Iris pigment epithelial cell (primary cell): ENCODE measurements at places on chromosomes 12 and 14.
A peak's percentile ranks its signal among the peaks of the same experiment; 100 is the strongest.

- DNase-seq = no peak
Measured at GRCh38 chr12:2029851-2030250, 22.9 kb upstream of the CACNA1C start.

DNA sequence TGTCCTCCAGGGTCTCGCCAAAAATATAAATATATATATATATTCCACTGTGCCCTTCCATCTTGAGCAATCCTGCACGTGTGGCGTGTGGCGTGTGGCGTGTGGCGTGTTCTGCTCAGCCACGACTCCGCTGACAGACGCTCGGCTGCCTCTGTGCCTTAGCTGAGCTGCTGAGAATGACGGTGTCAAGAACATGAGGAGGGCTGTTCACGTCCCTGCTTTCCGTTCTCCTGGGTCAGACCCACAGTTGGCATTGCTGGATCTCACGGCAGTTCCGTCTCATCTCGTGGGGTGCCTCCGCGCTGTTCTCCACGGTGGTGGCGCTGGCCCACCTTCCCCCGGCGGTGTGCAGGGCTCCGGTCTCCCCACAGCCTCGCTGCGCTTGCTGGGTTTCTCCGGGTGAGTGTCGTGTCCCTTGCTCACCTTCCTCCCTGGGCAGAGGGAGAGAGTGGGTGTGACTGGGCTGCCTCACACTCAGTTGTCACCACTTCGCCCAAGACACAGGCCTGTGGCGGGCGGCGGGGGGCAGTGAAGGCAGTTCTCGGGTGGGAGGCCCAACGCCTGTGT lies 9.4 kb downstream of the GPR132 start:
- no peak for DNase-seq

DNA sequence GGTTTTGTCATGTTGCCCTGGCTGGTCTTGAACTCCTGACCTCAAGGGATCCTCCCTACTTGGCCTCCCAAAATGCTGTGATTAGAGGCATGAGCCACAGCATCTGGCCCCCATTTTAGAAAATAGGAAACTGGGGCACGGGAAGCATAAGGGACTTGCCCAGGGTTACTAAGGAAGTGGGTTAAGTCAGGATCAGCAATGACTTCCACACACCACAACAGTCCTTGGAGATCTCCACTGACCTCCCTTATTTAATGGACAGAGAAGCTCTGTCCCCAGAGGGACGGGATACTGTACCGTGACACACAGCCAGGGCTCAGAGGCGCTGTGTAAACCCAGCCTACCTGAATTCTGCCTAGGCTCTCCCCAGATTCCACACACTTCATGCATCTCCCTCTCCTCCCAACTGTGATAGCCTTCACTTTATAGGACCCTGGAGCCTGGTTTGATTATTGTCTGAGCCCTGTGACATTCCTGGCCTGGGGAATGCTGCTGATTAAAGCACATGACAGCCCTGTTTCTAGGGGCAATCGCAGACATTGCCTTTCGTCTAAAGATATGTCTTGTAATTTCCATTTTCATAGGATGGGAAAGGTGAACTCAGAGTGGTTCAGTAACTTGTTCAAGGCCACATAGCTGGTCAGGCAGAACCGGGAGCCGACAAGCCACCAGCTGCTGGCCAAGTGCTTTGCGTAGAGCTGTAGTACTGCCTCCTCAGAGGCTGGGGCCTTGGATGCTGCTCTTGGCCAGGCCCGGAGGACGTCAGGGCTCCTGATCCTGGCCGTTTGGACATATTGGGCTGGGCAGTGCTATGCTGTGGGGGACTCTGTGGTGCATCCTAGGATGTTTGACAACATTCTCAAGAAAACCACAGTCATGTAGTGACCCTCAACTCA lies 20.8 kb downstream of the SERPINA1 start:
- no peak for DNase-seq

GRCh38 chr14:70833884-70834283 lies 24.6 kb upstream of the MAP3K9 start:
- no peak for DNase-seq

GRCh38 chr14:52063052-52063462 lies 5.8 kb downstream of the NID2 start:
- no peak for DNase-seq

- DNase-seq = peak; percentile 78
Measured at GRCh38 chr14:62189698-62190097, 427.5 kb downstream of the SNAPC1 start.

DNA sequence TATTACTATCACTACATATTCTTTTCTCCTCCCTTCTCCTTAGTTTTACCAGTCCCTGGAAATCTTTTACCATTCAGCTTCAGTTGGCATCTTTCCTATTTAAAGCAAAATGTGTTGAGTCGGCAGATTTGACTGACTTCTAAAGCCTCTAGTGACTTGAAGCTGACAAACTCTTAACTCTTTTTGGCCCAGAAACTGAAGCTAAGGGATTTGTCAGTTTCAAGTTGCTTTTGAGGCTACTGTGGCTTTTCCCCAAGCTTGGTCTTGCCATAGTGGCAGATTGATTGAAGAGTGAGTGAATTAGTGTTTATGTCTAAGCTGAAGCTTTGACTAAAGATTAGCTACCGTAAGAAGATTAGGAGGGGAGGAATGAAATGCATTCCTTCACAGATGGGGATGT lies 104.0 kb downstream of the ETNK1 start:
- no peak for DNase-seq

- no peak for DNase-seq
Measured at GRCh38 chr12:2501464-2502191, 293.1 kb upstream of the FKBP4 start.

GRCh38 chr14:50528000-50528399 lies 4.4 kb downstream of the MAP4K5 start:
- peak; percentile 58 for DNase-seq

GRCh38 chr12:70982991-70983390 lies 62.5 kb upstream of the PTPRR start:
- DNase-seq = peak; percentile 59

DNA sequence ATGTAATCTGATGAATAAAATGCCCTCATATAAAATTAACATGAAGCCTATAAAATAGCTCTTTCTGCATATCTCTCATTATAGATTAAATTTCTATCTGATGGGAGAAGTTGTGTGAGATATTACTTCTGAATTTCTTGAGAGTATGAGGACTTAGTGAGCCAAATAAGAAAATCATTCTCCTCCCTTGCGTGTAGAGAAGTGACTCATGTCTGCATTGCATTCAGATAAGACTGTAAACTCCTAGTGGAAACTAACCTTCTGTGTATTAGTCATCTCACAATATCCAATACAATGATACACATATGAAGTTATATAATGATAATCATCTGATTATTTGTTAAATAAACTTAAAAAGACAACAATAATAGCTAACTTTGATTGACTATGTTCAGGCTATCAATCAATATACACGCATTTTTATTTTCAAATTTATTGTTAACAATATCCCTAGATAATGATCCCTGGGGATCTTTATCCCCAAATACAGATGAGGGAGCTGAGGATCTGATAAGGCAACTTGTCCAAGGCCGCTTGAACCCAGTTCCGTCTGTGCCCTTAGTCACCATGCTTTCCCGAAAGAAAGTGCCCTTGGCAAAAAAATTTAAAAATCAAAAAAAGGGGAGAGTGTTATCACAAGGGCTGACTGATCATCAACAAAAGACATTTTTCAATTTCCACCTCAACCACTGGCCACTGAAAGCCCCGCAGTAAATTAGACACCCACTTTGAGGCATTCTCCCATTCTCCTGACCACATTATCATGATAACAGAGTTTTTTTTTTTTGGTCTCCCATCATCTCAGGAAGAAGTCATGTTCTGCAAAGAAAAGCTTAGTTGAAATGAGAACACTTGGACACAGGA lies 189.2 kb upstream of the RASSF8 start:
- DNase-seq = peak; percentile 92

GRCh38 chr14:85533861-85534291 lies 3.9 kb downstream of the FLRT2 start:
- peak; percentile 31 for DNase-seq

DNA sequence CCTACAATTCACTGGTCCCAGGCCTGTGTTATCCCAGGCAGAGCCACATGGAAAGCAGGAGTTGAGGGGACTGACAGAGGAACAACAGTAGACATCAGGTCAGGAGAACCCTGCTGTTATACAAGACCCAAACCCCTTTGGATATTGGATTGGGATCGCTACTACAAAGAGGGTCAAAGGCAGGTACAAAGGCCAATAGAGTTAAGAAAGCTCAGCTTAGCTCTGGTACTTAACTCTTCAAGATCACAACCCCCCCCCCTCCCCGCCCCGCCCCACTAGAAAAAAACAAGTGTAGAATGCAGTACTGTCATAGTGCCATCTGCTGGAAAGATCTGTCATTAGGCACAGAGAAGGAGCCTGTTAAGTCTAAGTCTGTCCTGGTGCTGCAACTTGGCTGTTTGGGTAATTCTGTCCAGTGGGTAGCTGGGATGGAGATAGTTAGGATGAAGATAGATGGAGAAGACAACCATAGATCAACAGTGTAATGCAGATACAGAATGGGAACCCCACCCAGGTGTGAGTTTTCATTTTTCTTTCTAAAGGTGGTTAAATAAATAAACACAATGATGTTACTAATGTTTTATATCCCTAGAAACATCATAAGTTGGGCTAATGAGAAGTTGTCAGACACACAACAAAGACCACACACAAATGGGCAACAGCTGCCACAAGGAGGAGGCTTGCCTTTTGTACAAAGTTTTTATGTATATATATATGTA lies 17.2 kb downstream of the REM2 start:
- DNase-seq = peak; percentile 79

GRCh38 chr12:78560633-78561032 lies 303.9 kb upstream of the SYT1 start:
- DNase-seq = no peak

GRCh38 chr12:81284137-81284536 lies 206.3 kb downstream of the ACSS3 start:
- peak; percentile 34 for DNase-seq

DNA sequence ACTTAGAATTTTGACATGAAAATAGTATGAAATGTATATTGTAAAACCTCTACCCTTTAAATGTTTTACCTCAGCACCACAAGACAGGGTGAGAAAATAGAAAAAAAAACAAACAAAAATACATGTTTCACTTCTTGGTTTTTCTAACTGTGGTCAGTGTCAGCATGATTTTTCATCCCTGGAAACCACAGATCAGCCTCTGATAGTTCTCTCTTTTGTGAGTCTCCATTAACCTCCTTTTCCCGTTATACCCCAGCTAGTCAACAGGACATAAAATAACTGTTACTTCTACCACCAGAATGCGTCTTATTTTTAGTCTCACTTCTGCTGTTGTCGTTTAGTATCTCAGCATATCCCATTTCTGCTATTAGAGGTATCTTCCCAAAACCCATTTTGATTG lies 48.3 kb upstream of the KCNMB4 start:
- no peak for DNase-seq

GRCh38 chr12:13124656-13125505 lies 21.4 kb upstream of the GSG1 start:
- DNase-seq = peak; percentile 82

- DNase-seq = peak; percentile 45
Measured at GRCh38 chr14:100304825-100305323, 1.4 kb downstream of the SLC25A29 start.

DNA sequence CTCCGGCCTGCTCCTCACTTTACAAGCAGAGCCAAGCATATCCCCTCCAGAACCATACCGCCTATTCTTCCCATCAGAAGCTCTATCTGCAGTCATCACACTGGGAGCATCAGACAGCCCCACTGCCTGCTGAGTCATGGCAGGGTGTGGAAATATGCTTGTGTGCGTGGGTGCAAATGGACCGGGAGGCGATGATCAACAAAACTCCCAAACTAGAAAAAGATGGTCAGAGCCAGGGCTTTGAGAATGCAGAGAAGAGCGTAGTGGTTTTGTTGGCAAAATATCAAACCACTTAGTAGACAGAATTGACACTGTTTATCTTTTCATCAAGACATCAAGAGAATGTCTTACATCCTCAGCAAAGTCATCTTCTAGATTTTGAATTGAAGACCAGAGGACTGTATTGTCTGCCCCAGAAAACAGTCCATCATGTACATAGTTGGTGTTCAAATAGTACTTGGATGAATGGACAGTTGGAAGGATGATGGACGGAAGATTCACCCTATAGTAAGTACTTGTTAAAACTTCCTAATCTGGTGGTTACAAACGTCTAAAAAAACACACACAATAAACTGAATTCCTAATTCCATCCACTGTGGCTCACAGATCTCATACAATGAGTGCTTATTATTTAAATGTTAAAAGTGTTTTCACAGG lies 54.9 kb downstream of the VWF start:
- DNase-seq = peak; percentile 97

GRCh38 chr12:124699909-124700308 lies 132.5 kb upstream of the NCOR2 start:
- no peak for DNase-seq

DNA sequence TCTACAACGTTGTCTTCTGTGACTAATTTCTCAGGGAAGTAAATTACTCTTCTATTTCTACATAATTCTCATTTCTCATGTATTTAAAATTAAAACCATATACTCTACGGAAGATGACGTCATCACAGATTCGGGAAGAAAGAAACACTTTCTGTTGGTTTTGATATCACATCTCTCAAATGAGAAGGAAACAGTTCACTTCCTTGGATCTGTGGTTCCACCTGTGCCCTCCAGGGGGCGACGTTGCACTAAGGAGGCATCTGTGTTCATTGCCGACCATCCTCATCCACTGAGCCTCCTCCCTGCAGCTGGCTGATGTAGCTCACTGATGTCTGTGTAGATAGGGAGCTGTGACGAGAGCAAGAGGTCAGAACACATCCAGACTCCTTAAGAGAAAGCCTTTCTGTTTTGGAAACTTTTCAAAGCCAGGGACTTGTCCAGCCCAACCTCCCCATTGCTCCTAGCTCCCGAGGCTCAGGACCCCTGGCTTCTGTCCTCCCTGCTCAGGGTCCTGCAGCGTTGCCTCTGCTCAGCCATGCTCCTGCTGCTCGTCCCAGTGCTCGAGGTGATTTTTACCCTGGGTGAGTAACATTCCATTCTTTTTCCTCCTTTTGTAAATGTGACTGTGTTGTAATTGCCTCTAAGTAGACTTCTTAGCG lies 172.7 kb upstream of the OR4E1 start:
- no peak for DNase-seq

GRCh38 chr14:100271247-100271939 lies 32.4 kb downstream of the YY1 start:
- no peak for DNase-seq

- no peak for DNase-seq
Measured at GRCh38 chr12:53467880-53468279, 16.0 kb downstream of the PCBP2 start.

GRCh38 chr12:99110868-99111267 lies 465.8 kb downstream of the APAF1 start:
- no peak for DNase-seq

GRCh38 chr14:61701946-61702345 lies 6.6 kb downstream of the HIF1A start:
- peak; percentile 41 for DNase-seq

- DNase-seq = no peak
Measured at GRCh38 chr12:40313928-40314327, 89.1 kb downstream of the LRRK2 start.

DNA sequence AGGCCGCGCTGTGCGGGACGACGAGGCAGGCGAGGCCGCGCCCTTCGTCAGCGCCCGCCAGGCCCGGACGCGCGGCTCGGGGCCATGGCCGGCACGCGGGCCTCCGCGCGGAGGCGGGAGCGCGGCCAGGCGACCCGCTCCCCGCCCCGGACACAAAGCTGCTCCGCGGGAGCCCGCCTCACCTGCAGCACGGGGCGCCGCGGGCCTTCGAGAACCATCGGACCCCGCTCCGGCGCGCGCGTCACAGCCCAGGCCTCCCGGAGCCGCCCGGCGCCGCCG lies 342 bp downstream of the DICER1 start:
- DNase-seq = peak; percentile 39

- no peak for DNase-seq
Measured at GRCh38 chr14:101585211-101585610, 23.9 kb downstream of the DIO3 start.

GRCh38 chr12:46296822-46297221 lies 28.0 kb upstream of the SLC38A1 start:
- DNase-seq = no peak
